HS-27A (cell line): ENCODE measurements at places on chromosomes 7 and 10.

DNA sequence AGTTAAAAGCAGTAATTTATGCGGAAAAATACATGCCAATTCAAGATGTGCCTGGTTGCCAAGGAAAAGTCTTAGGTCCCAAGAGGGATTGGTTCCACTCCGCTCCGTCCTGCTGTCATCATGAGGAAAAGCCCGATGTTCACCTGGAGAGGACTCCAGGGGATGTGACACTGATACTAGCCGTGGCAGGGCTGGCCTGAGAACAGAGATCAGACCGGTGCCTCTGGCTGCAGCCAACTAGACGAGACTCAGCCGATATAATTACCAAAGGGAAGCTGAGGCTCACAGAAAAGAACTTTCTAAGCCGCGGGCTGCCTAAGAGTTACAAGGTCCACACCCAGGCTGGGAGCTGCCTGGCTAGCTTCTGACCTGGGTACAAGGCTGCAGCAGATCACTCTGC, 81.3 kb upstream of the UNC5B start:
- no peak for DNase-seq

DNA sequence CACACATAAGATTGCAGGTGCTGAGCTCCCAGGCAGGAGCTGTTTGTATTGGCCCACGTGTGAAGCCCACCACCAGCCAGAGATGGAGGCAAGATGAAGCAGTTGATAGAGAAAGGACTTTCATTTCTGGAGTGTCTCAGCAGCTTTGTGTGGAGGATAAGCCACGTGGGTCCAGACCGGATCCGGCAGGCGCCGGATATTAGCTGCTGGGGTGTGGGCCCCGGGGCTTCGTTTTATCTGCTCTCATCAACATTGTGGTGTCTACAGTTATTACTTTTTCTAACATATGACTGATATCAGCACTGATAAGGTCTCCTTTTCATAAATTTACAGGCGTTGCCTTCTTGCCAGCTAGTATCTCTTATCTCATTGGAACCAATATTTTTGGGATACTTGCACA, 25.5 kb downstream of the SLC18A2 start:
- DNase-seq = no peak

DNA sequence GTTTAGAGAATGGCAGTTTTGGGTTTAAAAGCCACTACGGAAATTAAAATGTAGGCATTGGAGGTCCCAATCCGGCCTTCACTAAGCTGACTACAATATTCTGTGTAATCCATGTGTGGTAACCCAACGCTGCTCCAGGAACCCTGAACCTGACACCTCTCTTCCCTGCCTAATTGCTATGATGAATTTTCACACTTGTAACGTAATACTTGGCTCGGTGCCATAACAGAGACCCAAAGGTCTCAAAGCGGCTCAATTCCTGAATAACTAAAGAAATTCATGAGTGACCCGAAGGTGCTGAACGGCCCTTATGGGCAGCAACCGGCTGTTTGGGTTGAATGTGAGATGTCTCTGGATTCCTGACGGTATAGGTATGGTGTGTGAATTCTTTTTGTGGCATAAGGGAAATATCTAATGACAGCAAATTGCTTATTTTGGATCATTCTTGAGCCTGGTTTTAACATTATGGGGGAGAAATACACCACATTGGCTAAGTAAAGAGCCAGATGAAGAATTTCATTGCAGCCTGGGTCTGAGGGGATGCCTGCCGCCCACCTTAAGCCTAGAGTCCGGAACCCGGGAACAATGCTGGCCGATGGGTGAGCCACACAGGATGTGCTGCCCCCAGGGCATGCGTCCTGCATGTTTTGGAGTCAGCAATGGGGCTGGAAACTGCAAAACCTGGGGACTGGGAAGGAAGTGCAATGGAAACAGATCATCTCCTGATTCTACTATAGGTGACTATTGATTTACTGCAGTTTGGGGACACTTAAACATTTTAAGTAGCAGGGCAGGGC, 69.7 kb upstream of the FZD8 start:
- DNase-seq = no peak

GRCh38 chr7:46007990-46008643, 87.0 kb upstream of the IGFBP3 start:
- no peak for DNase-seq

DNA sequence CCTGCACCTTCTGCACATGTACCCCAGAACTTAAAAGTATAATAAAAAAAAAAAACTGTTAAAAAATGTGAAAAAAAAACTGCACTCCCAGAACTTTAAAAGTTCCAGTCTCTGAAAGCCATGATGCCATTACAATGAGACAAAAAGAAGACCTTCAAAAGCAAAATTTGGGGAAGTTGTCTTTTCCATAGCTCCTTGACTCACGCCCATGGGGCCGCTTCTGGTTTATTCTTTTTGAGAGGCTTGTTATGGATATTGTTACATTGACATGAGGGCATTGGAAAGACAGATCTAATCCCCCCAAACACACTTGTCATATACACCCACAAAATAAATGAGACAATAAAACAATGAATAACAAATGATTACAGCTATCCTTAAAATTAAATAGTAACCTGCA, 798 bp downstream of the BLNK start:
- no peak for DNase-seq

GRCh38 chr10:9035355-9035754, 980.9 kb downstream of the GATA3 start:
- no peak for DNase-seq

DNA sequence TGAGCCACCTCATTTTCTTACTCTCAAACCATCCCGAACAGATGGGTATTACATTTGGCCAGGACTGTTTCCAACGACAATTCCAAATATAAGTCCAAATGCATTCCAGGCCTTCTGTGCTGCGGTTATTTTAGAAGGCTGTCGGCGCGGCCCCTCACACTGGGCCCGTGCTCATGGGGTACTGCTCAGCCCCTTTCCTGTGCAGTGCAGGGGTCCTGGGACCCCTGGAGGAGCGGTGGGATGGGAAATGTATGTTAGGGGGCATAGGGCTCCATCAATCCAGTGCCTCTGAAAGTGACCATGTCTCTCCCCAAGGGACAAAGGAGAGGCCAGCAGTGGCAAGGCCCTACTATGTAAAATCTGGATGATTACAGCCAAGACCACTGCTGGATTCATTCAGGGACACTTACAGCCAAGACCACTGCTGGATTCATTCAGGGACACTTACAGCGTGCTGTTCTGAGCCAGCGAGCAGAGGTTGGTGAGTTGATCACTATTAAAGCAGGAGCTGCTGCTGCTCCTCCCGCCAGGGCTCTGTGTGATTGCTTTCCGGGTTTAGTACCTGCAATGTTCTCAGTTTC, 66.3 kb downstream of the CHST15 start:
- no peak for DNase-seq

DNA sequence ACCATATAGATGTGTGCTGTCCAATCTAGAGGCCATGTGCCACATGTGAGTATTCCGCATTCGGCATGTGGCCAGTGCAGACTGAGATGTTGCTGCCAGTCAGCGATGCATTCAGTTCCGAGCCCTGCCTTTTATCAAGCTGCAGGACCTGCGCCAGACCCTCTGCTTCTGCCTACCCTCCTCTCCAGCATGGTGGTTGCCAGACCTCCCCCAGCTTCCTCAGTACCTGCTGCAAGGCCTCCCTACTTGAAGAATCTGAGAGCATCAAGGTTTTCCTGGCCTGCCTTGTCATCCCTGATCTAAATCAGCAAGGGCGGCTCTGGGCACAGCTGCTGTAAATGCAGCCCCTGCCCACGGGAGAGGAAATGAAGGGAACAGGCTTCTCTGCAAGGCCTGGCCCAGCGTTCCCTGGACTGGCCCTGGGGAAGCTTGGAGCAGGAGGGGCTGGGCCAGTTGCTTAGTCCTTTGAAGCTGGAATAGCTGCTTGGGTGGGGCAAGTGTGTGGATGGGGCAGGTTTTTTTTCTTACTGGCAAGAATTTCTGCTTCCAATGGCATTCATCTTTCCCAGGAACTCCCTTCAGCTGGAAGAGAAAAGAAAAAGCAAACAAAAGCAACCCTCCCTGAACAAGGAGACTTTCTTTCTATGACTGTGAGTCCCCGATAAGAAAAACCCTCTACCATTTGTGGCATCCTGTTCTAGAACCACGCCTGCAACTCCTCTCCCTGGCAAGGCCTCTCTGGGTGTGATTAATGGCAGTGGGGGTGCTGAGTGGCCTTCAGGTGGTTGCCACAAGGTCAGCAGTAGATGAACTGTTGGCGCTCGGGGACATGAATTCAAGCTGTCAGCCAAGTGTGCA, 93.0 kb downstream of the NHLRC2 start:
- DNase-seq = no peak

DNA sequence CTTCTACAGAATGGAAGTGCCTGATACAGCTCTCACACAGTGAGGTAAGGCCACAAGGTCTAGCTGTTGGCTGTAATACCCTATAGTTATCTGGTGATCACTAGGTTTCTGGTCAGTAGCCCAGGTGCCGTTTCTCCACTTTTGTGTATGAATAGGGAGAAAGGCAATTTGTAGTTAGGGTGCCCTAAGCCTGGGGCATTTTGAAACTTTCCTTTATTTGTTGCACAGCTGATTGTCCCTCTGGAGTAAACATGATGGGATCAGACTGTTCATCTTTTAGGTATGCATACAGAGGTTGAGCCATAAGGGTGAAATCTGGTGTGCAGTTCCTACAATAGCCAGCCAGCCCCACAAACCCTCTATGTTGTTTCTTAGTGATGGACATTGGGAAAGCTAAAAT, 112.4 kb downstream of the ANKRD26 start:
- no peak for DNase-seq

DNA sequence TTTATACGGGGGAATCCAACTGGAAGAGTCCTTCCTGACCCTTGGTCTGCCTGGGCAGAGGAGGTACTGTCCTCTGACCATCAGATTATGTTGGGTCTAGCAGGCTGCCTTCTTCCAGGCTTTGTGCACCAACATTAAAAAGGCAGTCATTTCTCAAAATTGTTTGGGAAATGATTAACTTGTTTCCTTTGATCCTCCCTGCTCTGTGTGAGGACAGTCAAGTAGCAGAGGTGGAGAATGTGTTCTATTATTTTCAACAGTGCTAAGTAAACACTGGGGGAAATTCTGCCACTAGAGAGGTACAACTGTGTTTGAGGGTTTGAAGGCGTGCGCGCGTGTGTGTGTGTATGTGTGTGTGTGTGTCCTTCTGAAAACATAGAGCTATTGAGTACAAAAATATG, 20.6 kb downstream of the ACSL5 start:
- DNase-seq = no peak

- no peak for DNase-seq
Measured at GRCh38 chr7:158408318-158408920, 179.2 kb downstream of the PTPRN2 start.

GRCh38 chr7:130270947-130271800, 4.5 kb downstream of the CPA2 start:
- no peak for DNase-seq

DNA sequence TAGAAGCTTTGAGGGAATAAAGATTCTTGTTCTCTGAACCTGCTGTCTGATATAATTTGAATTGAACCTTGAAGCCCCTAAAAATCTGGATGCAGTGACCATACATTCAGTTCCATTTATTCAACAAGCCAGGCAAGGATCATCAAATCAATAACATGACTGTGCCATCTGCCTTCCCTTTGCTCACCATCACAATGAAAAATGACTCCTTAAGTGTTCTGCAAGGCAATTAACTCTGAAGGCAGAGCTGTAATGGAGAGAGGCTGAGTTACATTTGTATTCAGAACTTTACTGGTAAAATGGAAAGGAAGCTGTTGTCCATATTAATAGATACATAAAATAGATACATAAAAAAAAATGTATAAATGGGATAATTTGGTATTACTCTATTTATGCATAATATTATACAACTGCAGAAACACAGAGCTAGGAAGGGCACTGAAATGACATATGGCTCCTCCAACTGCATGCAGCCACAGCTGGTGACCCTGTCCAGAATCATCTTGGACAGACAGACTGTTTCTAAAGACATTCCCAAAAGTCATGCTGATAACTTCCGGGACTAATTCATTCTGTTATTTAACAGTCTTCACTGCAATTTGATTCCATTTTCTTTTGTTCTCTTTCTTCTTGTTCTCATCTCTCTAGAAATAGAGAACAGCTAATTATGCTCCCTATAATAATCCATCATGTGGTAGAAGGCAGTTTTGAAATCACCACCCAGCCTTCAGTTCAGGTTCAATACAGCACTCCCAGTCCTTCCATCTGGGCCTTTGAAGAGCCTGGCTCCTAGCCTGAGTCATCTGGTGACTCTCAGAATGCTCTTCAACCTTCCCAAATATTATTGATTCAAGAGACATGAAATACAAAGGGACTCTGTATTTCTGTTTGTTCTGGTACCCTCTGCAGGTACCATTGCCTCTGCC, 412.6 kb downstream of the GFRA1 start:
- DNase-seq = no peak

- DNase-seq = no peak
Measured at GRCh38 chr7:4711634-4712033, 29.5 kb downstream of the FOXK1 start.

GRCh38 chr10:127918572-127918971, 11.7 kb downstream of the PTPRE start:
- no peak for DNase-seq

DNA sequence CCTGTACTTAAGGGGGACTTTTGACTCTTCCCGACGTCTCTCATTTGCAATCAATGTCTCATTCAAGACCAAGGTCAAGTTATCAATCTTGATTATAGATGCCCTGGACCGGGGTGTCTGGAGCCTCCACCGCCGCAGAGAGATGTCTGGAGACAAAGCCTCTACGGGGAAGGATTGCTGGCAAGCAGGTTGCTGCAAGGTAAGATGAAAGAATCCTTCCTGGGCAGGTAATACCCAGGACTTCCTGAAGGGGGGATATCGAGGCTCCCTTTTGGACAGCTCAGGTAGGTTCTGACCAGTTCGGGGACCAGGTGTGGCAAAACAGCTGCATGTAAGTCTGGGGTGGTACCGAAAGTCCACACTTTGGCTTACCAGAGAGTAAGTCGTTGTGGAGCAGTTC, 12.5 kb upstream of the CUX1 start:
- DNase-seq = no peak

DNA sequence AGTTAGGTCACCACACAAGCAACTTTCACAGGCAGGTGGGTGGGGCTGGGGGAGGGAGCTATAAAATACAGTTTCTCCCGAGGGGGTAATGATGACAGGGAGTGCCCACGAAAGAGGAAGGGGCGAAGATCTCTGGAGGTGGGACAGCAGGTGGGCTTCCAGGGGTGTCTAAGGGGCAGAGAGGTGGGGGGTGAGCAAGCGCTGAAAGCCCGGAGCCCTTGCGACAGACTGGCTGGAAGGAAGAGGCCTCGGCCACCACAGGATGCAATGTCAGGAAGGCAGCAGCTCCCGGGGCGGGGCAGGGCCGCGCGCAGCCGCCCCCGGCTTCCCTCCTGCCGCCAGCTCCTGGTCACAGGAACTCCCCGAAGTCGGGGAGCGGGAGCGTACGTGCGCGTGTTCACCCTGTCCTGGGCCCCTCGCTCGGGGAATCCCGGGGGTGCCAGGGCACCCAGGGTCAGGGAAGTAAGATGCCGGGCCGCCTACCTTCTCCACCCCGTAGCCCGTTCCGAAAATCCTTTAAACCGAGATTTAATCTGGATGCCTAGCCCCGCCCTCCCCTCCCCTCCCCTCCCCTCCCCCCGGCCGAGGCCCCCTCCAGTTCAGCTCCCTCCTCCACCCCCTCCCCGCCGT, 105.2 kb upstream of the PPIF start:
- no peak for DNase-seq
